ENCODE measurements at places on chromosomes 4 and X.
A peak's percentile ranks its signal among the peaks of the same experiment; 100 is the strongest.

GRCh38 chr4:167079762-167080161 lies 154.5 kb downstream of the SPOCK3 start:
- no peak for DNase-seq

DNA sequence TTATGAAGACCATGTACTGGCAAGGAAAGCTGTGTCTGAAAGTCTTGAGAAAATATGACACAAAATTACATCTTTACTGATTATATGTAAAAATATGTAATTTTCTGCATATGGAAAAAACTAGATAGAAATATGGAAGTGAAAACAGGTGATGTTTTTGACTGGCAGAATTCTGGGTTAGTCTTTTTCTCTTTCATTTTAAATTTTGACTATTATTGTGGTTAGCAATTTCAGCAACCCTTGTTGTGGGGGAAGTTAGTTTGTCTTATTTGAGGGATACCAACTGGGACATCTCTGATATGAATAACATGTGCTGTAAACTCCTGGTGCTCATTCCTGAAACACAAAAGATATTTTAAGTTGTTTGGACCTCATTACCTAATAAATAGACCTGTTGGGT lies 49.9 kb upstream of the CPEB2 start:
- DNase-seq, result no peak

GRCh38 chrX:264634-265455 lies 16.3 kb upstream of the PLCXD1 start:
- DNase-seq, result no peak

GRCh38 chrX:55710701-55711100 lies 6.8 kb upstream of the RRAGB start:
- DNase-seq, result no peak

DNA sequence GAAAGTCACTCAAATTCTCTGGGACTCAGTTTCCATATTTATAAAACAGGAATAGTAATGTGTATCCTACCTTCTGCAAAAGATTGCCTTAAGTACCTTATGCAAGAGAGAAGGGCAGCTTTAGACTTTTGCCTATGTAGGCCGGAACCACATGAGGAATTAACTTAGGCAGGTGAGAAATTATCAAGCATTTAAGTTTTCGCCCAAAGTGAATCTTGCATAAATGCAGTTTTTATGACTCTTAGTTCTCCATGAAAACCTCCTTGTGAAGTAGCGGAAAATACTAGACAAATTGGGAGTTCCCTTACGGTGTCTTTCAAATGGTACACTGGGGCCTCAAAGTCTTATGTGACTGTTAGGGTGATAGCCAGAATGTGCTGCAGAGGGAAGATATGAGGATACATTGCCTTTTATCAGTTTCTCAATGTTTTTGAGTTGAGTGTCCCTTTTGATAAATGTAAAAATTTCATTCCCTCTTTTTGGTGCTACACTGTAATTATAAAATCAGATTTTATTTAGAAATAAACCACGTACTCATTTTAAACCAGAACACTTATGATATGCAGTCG lies 2.6 kb downstream of the SH2D1A start:
- no peak for DNase-seq

- no peak for DNase-seq
Observed at GRCh38 chrX:41588271-41588670, 100.5 kb upstream of the GPR34 start.

DNA sequence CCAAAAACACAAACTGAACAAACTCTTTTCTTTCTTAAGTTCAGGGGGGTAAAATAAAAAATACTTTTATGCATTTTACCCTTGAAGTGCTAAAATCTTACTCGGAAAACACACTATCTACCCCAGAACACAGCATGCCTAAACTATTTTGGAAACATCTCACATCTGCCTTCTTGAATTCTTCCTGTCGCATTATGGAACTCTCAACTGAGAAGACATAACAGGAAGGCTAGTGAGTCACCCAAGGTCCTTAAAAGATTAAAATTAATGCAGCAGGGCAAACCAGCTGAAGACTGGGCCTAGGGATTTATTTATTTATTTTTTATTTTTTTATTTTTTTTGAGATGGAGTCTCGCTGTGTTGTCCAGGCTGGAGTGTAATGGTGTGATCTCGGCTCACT lies 208.2 kb downstream of the APBB2 start:
- DNase-seq, result no peak

- no peak for DNase-seq
Observed at GRCh38 chrX:45056428-45057145, 144.1 kb downstream of the DIPK2B start.

DNA sequence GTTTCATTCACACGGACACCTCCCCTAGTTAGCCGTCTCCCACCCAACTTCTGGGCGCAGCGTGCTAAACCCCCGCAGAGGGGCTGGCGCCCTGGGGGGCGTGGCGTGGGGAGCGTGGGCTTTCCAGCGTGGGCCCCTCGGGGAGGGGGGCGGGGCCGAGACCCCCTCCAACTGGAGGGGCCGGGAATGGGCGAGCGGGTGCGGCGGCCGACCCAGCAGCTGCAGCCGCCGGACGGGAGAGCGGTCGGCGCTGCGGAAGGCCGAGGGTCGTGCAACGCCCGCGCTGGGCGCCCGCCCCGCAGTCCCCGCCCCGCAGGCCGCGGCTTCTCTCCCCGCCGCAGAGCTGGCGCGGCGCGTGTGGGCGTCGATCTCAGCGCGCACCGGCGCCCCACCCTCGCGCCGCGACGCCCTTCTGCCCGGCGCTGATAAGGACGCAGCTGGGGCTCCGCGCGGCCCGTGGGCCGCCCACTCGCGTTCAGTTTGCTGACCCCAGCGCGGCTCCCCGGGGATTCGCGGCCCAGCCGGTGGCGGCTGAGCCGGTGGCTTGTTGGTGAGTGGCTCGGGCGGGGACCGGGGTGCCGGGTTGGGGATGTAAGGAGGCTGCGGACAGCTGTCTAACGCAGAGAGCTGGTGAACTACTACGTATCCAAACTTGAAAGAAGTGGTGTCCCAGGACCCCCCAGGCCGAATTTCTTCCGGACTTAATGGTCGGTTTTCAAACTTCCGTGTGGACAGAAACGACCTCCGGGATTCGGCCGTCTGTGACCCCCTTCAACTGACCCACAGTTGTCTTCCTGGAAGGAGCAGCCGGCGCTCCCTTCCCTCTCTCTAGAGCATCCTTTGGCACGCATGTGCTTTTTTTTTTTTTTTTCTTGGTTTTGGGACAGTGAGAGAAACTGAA lies 1.5 kb downstream of the FHDC1 start:
- peak; percentile 33 for DNase-seq

GRCh38 chrX:78329486-78329885 lies 2.1 kb upstream of the CYSLTR1 start:
- DNase-seq, result no peak

DNA sequence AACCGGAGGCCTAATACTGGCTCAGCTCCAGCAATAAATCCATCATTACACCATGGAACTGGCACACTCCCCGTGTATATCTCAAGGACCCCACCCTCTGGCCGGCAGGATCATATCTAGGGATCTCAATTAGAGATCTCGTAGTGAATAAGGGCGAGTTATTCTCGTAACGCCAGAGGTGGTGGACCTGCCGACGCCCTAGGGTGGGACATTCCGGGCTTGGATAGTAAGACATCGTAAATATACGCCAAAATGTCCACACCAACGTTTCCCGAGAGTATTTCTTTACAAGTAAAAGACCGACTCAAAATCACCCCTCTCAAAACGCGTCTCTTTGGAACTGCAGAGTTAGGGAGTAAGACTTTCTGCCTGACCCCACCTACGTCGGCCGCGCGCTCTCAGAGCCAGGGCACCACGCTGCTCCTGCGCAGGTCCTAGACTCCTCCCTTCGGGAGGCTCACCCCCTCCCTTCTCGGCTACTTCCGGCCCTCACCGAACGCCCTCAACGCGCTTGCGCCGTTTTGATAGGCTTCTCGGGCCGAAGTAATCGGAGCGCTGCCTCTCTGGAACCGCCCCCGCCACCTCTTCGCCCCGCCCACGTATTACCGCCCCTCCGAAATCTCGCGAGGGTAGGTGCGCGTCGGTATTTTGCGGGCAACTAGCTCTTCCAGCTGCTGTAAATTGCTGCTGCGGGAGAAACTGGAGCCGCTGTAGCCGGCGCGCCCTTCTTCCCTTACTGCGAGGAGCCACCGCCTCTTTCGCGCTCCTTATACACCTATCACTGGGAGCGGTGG lies at the start of gene WDR44:
WDR44 (plus strand) TSS at position 643 of the 794 bp plus-strand sequence. CDS start 398 bp downstream, outside the sequence.
- DNase-seq, result peak; percentile 66

DNA sequence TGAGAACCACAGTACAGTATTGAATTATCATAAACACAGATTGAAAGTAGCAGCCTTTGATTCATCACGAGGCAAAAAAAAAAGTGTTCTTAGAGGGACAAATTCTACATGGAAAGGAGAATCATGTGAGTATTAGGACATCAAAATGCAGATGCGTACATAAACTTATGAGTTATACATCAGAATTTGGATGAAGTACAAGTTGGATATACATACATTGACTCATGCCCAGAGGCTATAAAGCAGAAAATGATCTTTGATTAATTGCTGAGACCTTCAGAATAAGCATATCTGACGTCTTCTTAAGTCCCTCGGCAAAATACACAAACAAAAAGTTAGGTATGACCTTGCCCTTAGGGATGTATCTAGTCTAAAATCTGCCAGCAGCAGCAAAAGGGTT lies 206.4 kb downstream of the LDB2 start:
- DNase-seq, result no peak

GRCh38 chrX:93673056-93673868 lies at the start of gene NAP1L3:
Gene NAP1L3, minus strand, starts transcription at chrX:93673578. Its CDS starts 274 bp downstream, at chrX:93673304.
- DNase-seq, result peak; percentile 67

DNA sequence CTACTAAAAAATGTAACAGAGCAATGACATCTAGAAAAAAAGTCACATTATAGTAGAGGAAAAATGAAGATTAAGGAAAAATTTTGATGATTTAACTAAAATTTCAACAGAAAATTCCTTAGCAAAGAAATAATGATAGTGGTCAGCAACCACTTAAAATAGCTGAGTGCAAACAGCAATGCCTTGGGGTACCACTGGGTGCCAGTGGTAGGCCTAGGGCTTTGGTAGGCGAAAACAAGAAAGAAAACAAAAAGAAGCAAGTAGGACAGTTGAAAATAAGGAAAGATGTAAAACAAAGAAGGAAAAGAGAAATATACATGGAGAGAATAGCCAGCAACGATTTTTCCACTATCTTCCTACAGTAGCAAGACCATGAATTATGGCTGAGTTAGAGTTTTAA lies 313.5 kb upstream of the IRS4 start:
- no peak for DNase-seq

DNA sequence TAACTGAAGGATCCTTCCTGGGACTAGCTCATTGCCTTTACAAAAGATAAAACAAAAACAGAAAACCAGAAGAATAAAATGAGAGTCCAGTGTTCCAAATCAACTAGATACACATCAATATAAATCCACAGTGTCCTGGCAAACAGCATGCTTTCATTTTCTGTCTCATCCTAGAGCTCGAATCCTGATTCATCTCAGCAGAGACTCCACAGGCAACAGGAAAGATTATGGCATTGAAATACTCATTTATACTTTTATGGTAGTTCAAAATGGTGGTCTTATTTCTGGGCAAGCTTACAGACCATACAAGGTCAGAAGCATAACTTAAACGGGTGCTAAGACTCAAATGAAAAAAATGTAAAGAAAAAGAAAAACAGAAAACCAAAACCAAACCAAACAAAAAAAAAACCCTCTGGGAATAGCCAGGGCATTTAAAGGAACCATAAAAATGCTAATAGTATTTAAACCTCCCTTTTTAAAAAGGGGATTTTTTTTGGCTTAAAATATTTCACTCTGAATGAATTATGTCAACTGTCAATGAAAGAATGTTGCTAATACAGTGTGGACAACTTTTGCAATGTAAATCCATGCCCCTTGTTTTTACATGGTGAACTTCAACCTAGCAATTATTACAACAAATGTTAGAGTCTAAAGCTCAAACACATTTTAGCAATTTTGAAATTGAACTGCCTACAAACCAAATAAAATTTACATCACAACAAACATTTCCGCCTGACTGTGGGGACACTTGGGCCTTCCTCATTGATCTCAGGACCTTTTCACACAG lies 57.9 kb downstream of the GPR101 start:
- no peak for DNase-seq

GRCh38 chr4:83272900-83273299 lies 11.7 kb downstream of the COQ2 start:
- no peak for DNase-seq

- DNase-seq, result no peak
Observed at GRCh38 chr4:7584098-7584497, 149.4 kb upstream of the PSAPL1 start.

DNA sequence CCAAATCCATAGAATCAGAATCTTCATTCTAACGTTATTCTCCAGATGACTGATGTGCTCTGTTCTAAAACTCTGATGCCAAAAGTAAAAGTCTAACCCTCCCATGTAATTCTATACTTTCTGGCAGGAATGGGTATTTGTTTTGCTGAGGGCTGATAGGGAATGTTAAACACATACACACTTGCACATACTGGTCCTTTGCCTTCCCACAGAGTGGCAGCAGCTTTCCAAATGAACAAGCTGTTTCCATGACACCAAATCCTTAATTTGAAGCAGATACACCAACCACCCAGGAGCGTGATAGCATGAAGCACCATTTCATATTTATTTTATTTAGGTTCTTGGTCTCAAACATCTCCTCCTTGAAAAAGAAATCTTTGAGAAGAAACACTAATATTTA lies 155.5 kb upstream of the PRDX4 start:
- no peak for DNase-seq

GRCh38 chr4:73912191-73912590 lies 43.0 kb downstream of the CXCL1 start:
- DNase-seq, result no peak

DNA sequence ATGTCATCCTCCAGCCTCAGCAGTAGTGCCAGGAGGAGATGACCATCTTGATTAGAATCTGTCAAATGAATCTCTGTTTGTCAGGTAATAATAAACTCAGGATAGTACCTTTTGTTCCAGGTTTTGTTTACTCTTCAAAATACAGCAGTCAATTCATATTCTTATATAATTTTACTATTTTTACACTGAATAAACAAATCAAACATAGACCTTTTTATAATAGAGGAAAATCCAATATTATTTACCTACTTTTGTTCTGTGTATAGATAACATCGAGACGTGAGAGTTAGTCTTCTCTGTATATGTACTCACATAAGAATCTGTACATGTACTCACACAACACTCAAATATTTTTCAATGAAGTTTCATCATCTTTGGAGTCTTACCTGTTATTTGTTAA lies 365.4 kb upstream of the EPHA5 start:
- no peak for DNase-seq

DNA sequence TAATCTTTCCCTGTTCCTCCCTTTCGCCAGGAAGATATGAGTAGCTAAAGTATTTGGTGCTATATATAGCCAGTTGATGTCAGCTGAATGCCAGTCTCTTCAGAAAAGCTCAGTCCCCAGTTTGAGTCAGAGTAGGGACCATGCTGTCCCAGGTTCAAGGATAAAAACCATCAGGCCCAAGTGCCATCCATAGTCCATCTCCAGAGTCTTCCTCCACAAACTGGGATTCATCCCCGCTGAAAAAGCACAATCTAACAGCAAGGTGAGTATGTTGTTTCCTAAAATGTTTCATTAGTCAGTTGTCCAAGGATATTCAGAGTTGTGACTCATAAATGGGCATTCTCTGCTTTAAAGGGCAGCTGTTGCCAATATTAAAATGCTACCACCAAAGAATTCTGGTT lies at the start of gene MYOZ2:
MYOZ2 (plus strand) TSS at position 112 of the 401 bp plus-strand sequence. CDS start 694 bp downstream, outside the sequence.
- no peak for DNase-seq

All from anterior cingulate cortex (tissue), 58 donors.